ENCODE measurements at places on chromosomes 5 and 9.

- DNase-seq: no peak
These were observed 603.6 kb downstream of the IRX1 start for GRCh38 chr5:4199049-4199841.

DNA sequence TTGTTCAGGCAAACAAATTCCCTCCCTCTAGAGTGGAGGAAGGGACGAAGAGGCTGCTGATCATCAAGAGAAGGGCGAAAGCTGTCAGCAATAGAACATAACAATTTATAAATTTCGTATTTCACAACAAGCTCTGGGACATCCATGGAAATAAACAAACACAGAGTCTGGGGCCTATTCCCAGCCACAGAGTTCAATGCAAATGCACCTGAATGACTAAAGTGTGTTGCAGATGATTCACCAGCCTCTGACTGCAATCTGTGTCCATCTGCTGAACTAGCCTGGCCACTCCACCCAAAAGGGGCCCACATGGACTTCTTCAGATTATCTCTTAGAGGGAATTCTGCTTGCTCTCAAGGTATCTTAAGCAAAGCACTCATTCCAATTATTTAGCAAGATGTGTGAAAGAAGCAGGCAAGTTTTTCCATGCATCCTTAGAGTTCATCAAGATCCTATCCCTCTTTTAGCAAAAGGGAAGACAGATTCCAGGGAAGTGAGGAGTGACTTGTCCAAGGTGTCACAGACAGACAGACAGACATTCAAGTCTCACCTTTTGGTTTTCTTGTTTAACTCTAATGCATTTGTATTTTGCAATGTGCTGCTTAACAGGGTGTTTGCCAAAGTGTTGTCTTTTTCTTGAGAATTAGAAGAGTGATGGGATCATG, 307.8 kb upstream of the PAPPA start:
- no peak for DNase-seq

- DNase-seq: no peak
These were observed 12.6 kb upstream of the MUSK start for GRCh38 chr9:110655754-110656641.

GRCh38 chr9:109846776-109847175, 66.8 kb downstream of the PALM2AKAP2 start:
- DNase-seq: no peak

DNA sequence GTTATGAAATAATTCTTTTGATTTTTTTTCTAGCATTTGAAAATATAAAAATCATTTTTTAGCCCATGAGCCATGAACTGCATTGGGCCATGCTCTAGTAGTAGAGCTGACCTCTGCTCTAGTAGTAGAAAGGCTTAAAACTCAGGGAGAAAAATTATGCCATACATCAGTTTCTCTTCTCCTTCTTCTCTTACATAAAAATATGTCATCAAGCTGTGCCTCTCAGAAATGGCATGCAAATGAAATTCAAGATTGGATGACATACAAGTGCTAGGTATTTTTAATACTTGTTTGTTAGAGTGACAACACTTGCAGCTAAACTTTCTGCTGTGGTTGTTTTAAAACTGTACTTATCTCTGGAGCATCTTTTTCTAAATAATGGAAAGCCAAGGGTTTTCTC, 42.1 kb upstream of the TMOD1 start:
- DNase-seq: no peak

Measured in activated T-helper 1 cell treated with Interleukin-2 at 50 U/mL for 16 hours (primary cell).